ENCODE measurements at places on chromosomes 12 and 14.

DNA sequence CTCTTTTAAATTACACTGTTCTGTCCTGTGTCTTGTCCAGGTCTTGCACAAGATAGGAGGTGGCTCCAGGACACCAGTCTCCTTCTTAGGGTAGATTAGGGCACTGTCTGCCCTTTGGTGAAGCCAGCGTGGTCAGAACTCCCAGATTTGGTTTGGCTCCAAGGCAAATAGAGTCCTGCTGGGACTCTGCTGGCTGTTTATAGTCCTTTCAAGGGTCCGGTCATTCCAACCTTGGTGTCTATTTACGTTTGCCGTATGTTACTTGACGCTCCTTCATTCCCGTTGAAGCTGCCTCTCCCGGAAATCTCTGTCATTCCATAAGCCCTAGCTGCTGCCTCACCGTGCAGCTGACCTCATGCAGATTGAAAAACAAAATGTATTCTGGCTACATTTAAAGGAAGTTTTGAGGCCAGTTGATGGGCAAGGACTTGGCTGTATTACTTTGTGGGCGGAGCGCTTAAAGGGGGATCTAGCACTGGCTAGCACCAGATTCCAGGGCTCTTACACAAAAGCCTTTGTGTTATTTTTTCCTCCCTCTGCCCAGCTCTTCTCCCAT lies 180.6 kb downstream of the AKAP6 start:
- peak; percentile 79 for DNase-seq

- DNase-seq: no peak
These were observed 15.8 kb upstream of the HNF1A start for GRCh38 chr12:120962532-120963020.

DNA sequence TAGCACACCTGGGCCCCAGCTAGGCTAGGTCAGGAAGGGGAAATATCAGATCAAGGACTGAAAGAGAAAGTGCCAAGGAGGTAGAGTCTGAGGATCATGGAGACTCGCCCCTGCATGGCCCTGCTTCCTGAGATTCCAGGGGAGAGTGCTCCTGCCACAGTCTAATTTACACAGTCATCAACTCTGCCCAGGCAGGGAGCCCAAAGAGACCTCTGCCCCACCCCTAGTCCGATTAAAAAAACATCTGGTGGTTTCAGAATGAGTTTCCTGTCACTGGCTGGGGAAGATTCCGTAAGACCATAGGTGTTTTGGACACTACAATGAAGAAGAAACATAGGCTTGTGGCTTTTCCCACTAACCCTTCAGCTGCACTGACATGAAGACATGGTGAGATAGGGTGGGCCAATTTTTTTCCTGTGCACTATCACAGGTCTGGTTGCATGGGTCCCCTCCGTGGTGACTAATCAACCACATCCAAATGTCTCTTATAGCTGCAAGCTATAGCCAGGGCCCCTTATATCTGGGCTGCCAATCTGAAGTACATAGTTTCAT lies 31.5 kb upstream of the GZMB start:
- no peak for DNase-seq

DNA sequence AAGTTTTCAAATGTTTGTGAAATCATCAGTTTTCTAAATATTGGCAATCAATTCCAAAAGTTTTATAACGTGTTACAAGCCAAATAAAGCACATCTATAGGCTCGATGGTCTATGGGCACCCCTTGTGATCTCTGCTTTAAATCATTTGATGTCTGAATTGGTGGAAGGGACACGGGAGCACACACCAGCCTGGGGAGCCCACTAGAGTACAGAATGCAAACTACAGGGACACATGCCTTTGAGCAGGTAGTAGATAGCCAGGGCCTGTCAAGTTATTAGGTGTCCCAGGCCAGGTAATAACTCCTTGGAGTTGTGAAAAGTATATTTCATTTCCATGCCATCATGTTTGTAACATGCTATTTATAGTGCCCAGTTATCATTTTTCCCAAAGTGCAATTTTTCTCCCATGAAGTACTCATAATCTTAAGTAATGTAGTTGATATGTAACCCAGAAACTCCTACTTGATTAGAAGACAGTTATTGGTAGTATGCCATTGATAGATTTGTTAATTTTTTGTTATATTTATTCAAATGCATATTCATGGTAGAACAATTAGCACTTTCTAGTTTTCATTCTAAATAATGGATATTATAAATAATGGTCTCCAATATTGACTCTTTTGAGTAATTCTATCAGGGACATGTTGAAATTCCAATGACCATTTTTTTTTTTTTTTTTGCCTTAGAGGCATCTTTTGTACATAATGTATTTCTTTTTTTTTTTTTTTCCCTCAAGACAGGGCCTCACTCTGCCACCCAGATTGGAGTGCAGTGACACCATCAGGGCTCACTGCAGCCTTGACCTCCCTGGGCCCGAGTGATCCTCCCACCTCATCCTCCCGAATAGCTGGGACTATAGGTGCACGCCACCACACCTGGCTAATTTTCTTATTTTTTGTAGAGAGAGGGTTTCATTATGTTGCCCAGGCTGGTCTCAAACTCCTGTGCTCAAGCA lies 96.9 kb upstream of the FGD4 start:
- no peak for DNase-seq

GRCh38 chr12:74906224-74906623 lies 303.4 kb downstream of the KCNC2 start:
- DNase-seq: no peak

- DNase-seq: no peak
These were observed 216.2 kb downstream of the BCL11B start for GRCh38 chr14:99055816-99056215.

DNA sequence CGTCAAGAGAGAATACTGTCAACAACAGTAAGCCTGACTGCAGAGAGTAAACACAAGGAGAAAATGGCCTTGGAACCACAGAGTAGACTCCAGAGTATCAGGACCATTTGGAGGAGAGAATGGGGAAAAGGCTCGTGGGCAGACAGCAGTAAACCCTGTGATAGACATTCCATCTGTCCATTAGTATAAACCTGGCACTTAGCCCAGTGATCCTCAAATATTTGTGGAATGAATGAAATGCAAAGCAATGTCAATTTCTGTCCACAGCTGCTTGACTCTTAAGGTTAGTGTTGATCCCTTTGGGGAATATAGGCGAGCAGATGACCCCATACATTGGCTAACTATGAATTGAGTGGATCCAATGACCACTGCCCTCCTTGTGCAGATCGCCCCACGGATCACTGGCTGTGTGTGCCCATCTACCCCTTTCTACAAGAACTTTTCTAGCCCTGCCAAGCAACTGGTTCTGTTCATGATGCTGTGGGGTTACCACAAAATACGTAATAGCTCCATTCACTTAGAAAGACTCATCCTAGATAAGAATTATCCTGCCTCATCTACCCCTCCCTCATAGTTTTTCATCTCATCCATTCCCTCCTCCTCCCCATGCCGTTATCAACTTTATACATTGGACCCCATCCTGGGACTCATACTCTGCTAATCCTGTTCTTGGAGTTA lies 846.8 kb downstream of the NRXN3 start:
- no peak for DNase-seq

- peak; percentile 77 for DNase-seq
These were observed 78.6 kb downstream of the CCDC60 start for GRCh38 chr12:119412811-119413794.

- no peak for DNase-seq
These were observed 1.9 kb downstream of the ETV6 start for GRCh38 chr12:11651381-11651780.

- no peak for DNase-seq
These were observed 67.9 kb downstream of the BMP4 start for GRCh38 chr14:53888535-53889386.

DNA sequence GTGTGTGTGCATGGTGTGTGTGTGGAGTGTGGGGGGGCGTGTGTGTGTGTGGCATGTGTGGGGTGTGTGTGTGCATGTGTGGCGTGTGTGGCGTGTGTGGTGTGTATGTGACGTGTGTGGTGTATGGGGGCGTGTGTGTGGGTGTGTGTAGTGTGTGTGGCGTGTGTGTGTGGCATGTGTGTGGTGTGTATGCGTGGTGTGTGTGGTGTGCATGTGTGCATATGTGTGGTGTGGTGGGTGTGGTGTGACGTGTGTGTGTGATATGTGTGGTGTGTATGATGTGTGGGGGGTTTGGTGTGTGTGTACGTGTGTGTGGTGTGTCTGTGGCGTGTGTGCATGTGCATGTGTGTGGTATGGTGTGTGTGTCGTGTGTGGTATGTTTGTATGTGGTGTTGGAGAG lies 24.1 kb upstream of the CMKLR1 start:
- no peak for DNase-seq

DNA sequence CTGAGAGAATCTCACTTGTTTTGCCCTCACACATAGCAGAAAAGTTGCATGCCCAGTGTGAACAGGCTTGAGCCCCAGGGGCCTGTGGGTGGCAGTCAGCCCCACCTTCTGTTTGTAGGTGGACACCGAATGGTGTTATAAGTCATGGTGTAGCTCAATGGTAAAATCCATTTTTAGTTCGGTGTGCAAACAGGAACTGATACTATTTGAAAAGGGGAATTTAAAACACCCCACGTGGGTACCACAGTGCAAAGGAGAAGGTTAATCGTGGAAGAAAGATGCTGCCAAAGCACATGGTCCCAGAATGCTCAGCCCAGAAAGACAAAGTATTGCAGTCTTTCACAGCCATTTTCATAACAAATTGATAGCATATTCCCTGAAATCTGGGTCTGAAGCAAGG lies 71.8 kb upstream of the GZMB start:
- DNase-seq: no peak

GRCh38 chr14:103130965-103131364 lies 7.7 kb downstream of the TNFAIP2 start:
- DNase-seq: peak; percentile 44

- DNase-seq: no peak
These were observed 168.8 kb upstream of the BCL2L14 start for GRCh38 chr12:11901701-11902524.

DNA sequence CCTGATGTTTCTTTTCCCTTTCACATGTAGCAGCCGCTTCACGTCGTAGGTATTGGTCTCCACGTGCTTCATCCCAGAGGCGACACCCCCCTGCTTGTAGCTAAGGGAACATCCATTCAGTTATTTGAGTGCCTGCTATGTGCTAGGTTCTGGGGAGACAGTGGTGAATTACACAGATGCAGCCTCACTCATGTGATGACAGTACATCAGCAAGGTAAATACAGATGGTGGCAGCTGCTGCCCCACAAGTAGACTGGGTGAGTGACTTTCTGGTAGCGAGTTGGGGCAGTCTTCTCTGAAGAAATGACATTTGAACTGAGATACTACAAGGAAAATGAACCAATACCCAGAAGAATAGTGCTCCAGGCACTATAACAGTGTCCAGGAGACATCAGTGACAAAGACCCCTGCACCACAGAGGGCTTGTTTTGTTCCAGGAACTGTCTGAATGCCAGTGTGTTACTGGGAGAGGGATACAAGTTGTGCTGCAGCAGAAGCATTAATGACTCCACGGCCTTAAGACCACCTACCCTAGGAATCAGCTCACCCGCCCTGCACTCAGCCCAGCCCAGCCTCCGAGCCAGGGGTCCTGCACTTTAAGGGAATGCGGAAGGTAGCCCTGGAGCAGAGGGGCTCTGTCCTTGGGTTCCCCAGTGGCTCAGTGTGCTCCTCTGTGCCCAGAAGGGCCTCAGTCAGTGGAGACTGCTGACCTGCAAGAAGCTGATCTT lies 7.3 kb downstream of the AVIL start:
- no peak for DNase-seq

- no peak for DNase-seq
These were observed 70.7 kb upstream of the GALNT9 start for GRCh38 chr12:132400011-132400641.

- no peak for DNase-seq
These were observed 684 bp upstream of the KLRF2 start for GRCh38 chr12:9880532-9881078.

DNA sequence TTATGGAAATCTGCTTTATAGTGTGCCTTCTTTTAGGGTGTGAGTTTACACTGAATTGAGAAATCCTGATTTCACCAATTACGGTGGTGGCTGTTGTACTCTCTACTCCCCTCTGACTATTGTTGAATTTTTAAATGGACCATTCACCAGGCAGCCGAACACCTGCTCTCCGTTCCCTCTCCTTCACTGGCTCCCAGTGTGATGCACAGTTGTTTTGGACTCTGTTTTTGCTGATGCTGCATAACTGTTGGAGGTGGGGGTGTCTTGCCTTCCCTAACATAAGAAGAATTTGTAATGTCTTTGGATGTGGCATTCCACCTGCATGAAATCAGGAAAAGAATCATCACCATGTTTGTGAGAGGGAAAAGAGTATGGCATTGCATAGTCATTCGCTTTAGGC lies 341.2 kb downstream of the SNAPC1 start:
- no peak for DNase-seq

DNA sequence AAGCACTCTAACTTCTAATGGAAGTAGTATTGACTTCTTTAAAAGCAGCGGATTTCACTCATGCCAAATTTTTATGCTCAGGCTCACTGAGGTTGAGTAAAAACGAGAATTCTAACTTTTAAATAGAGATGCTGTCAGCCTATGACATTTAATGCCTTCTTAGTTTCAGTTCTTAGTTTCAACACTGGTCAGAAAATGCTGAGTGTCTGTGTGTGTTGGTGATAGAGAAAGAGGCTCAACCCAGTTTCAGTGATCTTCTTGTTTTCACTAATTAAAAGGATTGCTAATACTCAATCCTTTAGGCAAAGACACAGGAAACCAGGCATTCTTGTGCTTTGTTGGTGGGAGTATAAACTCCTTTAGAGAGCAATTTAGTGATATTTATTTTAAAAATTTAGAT lies 31.0 kb downstream of the PEBP1 start:
- DNase-seq: no peak

- no peak for DNase-seq
These were observed 169.4 kb upstream of the PLEKHG7 start for GRCh38 chr12:92533280-92533890.

DNA sequence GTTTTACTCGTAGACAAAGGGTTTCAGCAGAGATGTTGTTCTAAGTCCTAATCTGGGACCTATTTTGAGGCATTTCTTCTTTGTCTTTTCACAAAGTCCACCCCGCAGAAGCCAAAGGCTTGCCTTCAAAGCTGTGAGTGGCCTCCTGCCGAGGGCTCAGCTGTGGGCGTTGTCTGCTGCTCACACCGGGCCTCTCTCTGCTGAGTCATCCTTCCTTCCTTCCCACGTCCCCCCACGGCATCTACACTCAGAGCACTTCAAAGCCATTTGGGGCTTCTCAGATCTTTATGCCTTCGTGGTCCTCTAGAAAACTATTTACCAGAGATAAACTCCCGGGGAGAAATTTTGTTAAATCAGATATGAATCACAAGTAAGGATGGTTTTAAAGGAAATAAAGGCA lies 115.9 kb upstream of the TMPO start:
- DNase-seq: no peak

- DNase-seq: no peak
These were observed 192.8 kb downstream of the BCL11B start for GRCh38 chr14:99079061-99079727.

DNA sequence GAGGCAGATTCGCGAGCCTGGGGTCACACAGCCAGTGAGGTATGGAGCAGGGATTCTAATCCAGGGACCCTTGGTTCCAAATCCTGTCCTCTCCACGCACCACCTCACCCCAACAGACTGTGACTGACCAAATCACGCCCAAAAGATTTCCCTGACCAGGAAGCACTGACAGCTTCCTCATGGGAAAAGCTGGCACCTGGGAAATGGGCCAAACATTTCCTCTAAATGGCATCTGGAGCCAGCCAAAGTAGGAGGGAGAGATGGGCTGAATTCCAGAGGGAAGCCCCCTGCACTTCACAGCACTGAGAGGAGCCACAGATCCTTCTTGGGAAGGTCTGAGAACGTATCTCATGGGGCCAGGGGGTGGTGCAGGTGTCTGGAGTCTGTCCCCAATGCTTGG lies 28.8 kb downstream of the CCDC92 start:
- DNase-seq: no peak

GRCh38 chr12:70271025-70271424 lies 27.8 kb downstream of the CNOT2 start:
- no peak for DNase-seq

Measured in posterior cingulate gyrus (tissue), 11 donors.